8988T (cell line): ENCODE measurements at places on chromosomes 1 and 21.

- no peak for DNase-seq
Measured at GRCh38 chr1:218679988-218680748, 335.0 kb downstream of the TGFB2 start.

- no peak for DNase-seq
Measured at GRCh38 chr1:18109756-18110597, 2.4 kb downstream of the IGSF21 start.

- no peak for DNase-seq
Measured at GRCh38 chr1:203644661-203645510, 18.3 kb downstream of the ATP2B4 start.

DNA sequence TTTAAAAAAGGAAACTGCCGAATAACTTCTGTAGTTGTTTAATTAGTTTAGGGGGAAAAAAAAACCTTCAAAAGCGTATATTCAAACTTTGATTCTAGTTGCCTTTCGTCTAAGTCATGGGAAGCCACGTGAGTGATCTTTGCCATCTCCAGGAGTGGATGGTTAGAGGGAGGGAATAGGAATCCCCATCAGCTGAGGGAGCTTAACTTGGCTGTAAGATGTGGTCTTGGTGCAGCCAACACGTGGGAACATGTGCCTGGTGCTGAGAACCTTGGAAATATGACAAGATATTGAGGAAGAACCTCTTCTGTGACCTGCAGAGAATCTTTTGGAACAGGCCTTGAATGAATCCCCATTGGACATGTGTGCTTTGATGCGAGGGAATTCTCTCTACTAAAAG, 1.7 kb downstream of the BACE2 start:
- DNase-seq: no peak

DNA sequence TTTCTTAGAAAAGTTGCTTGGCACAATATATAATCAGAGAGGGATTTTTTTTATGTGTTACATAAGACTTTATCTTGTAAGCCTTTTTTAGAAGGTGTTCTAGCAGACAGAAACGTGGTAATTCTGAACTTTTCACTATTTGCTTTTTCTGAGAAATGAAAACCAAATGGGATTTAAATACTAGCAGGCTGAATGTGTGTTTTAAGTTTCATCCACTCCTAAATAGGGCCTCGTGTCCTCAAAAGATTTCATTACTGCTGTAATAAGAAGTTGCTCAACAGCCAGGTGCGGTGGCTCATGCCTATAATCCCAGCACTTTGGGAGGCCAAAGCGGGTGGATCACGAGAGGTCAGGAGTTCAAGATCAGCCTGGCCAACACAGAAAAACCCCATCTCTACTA, 44.7 kb upstream of the FMO2 start:
- DNase-seq: no peak

DNA sequence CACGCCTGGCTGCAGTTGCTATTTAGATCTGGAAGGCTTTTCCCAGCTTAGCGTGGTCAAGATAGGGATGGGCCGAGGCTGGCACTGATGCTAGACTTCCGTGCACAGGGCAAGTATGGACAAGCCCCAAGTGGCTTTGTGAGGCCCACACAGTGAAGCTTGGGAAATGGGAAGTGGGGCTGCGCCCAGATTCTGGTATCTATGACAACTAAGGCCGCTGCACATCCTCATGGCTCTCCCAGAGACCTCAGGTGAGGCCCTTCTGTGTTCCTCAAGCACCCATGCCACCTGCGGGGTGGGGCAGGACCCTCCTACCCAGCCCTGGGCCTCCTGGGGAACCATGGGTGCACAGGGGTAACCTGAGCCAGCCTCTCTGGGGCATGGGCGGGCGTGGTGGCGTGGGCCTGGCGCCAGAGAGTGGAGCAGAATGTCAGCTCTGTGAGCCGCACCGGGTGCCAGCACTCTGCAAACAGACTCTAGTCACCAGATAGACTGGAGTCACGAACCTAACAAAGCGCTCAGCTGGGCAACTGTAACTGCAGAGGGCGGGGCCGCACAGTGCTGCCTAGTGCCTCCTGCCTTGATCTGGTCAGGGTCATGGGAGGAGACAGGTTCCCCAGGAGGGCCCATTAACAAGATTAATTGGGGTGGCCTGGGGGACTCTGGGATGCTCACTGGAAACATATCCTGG, 46.4 kb downstream of the ELF3 start:
- no peak for DNase-seq

GRCh38 chr21:28337315-28337714, 655.4 kb downstream of the LTN1 start:
- no peak for DNase-seq

DNA sequence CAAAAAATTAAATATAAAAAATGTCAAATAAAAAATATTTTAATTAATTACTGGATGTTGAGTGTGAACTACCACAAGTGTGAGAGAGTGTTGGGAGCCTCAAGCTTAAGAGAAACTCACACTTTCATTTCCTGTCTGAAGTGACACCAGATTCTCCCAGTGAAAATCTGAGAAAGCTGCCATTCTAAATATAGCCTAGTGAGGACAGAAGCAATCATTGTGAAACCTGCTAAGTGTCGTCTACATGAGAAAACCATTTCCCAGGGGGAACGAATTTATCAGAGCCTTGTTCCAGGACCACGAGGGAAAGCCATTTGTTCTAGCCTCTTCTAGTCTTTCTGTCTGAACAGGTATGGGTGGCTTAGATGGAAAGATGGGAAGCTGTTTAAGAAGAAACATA, 329.3 kb upstream of the PRMT6 start:
- DNase-seq: no peak

DNA sequence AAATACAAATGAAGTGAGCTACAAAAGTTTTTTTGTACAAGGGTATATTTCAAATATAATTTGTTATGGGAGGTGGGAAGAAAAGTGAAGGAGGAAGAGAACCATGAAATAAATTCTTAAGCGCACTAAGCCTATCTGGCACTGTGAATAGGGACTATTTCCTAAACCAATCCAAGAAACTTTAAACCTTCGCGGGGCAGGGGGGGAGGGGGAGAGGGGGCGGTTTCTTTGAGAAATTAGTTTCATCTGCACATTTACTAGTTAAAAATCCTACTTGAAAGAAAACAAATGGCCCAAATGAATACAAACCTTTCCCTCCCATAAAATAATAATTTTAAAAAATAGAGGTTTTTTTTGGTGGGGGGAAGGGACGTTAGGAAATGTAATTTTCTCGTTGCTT, 364 bp downstream of the GOLPH3L start:
- DNase-seq: no peak

GRCh38 chr1:21855257-21856096, 43.4 kb downstream of the LDLRAD2 start:
- no peak for DNase-seq

DNA sequence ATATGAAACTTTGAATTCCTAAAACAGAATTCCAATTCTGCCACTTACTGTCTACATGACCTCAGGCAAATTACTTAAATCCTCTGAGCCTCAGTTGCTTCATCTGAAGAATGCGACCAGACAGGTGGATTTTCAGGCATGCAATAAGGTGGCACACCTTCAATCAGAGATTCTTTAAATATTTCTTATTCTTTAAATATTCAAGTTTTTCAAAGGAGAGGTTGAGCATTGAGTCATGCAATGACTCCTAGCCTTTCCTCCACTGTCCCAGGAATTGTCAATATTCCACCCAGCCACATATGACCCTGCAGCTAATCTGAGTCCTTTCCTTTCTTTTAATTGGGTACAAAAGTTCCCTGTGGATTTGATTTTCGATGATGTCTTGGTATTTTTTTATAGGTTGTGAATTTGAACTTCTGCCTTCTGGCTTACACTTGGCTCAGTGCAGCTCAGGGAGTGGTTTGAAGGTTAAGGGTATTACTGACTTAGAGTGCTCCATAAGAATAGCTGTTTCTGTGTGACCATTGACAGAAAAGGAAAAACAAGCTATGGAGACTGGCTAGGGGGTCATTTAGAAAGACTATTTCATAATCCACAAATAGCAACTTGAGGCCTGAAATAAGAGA, 52.2 kb upstream of the PRDX6 start:
- DNase-seq: peak; percentile 17

- DNase-seq: no peak
Measured at GRCh38 chr1:187034501-187034900, 205.8 kb downstream of the PLA2G4A start.

DNA sequence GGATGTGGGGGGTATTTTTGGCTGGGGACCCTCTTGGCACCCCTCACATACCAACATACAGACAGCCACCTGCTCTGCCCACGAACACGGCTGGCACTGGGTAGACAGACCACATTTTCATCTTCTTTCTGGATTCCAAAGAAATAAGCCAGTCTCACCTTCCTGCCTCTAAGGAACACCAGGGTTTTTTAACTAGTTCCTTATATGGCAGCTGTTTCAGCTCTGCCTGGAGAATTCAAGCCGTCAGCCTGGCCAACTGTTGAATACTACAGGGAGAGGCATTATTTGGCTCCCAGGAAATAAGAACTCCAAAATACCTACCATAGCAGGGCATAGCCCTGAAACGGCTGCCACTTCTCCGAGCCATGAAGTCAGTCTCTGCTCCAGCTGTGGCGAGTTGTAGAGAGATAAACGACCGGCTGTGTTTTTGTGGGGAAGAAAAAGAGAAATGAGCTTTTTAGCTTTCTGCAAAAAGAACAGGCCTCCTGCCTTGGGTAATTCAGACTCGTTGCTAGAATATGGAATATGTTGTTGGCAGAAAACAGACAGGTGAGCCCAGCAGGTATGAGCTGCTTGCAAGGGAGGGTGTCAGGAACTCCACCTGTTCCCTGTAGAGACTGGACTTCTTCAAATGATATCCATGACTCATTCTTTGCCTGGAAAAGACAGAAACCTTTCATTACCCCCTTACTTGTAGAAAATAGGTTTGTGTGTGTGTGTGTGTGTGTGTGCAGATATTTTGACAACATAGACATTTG, 51.8 kb downstream of the MT1HL1 start:
- DNase-seq: no peak

- peak; percentile 47 for DNase-seq
Measured at GRCh38 chr1:47650205-47650604, 212.4 kb downstream of the FOXD2 start.
